CD4-positive, alpha-beta T cell treated with Interleukin-6 for 4 hours (primary cell): ENCODE measurements at places on chromosomes 1 and 21.

DNA sequence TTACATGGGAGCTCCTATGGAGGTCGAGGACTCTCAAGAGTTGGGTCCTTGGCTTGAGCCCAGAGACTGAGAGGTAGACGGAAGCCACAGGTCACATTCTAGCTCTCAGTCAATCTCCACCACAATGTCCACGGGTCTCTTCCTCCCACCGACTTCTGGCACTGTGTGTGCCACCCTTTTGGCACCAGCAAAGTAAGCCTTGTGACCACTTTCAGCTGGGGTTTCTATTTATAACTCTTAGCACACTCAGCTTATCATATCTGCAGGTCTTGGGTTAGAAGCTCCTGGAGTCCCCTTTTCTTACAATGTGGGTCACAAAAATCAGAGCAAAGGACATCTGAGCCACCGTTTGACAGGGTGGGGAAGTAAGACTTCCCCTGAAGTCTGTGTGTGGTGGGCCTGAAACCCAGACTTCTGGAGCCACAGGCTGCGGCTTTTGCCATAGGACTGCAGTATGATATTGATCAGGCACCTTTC, 28.3 kb downstream of the NCMAP start:
- DNase-seq = no peak

DNA sequence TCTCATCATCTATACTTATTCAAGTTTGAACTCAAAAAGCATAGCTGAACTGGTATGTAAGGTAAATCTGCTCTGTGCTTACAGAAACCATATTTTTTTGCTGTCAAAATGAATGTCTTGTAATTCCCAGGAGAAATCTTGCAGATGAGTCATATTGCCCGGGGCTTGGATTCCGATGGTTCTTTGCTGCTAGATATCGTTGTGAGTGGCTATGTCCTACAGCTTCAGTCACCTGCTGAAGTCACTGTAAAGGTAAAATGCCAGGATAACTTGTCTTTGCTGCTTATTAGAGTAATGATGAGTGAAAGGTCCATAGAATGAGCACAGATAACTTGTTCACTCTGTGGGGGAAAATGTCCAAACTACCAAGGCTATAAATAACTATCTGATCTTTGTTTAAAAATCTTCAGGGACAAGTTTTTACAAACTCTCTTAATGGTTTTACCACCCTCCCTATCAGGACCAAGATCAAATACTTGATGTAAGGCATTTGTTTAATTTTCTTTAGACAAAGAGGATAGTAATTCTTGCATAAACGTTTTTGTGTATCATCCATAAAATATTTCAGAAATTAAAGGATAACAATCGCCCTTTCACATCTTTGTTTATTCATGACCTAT, 222.3 kb downstream of the TPR start:
- no peak for DNase-seq

- DNase-seq = no peak
These were observed 38.9 kb downstream of the EPHB2 start for GRCh38 chr1:22749503-22749902.

DNA sequence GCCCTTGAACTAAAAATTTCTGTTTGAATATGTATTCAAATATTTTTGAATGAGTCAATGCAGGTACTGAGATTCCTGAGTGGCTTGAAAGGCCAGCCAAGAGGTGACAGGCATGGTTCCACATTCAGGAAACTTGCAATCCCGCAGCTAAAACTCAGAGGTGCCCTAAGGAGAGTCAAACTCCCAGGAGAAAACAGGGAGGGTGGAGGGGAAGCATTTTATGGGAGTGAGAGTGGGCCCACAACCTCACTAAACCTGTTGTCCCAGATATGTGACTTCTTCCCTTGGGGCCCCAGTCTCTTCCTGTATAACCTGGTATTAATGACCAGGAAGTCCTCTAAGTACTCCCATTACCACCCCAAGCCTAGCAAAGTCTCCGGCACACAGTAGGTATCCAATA, 189.6 kb downstream of the PLPP3 start:
- DNase-seq = no peak

DNA sequence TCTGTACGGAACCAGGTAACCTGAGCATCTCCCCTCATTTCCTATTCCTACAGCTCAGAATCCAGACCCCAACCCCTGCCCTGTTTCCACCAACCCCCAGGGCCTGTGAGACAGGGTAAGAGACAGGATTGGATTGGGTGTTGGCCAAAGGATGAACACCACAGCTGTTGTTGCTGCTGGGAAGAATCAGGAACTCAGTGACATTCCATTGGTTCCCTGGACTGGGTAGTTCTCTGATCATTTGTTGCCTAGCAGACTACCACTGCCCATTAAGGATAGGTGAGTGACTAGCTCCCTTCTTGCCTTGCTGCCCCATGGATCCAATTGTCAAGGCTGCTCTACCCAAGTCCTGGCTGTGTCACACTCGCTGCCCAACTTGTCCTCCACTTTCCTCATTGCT, 10.0 kb downstream of the NCSTN start:
- DNase-seq = no peak
